Activated CD4-positive, alpha-beta T cell treated with anti-CD3 and anti-CD28 coated beads for 36 hours (primary cell): ENCODE measurements at places on chromosomes 1 and 21. TPM values are rescaled to one million over a fixed set of nuclear protein-coding genes. Genes with fewer than 3 reads are reported as not detected.
A peak's percentile ranks its signal among the peaks of the same experiment; 100 is the strongest.

Gene MRPS21
- total RNA-seq = 111 TPM

DNA sequence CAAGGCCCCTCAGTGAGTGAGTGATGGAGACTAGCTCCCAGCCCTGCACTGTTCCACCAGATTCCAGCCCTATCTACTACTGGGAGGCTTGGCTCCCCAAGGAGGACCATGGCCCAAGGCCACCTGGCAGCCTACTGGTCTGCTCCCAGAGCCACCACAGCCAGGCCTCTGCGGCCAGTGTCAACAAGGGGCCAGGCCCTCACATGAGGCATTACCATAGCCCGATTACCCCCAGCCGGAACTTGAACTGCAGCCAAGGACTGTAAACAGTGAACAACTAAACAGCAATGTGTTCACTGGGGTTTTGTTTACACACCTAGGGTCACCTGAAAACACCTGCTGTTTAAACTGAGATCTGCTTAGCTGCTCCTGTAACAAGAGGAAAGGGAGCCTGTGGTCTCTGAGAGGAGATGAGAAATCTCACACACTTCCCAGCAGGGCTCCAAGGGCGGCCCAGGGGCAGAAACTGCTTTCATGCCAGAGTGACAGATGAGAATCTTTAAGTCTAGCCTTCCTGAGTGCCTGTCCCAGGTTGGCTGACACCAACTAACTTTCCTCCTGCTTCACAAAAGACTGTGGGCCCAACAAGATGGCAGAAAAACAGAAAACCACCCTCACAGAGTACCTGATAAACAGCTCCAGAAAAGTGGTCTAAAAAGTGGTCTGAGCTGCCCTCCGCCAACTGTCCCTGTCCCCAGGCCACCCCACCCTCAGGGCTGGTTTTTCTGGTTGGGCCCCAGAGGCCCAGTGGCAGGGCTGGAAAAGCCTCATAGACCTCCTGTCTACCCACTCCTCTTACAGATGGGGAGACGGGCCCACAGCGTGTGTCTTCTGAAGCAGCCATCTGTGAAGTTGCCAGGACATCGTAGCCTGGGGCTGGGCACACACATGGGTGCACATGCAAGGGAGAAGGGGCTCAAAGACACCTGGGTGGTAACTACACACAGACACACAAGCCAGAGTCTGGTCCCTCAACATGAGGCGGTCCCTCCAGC, 28.8 kb downstream of the MEF2D start:
- no peak overlapping the region for H3K27ac ChIP-seq
- no peak for DNase-seq
- H3K36me3 ChIP-seq = peaks cover 49% of the 10 kb centered on the region
- H3K27me3 ChIP-seq = no peaks in the 10 kb centered on the region
- peaks cover 12% of the 10 kb centered on the region for H3K4me1 ChIP-seq

DNA sequence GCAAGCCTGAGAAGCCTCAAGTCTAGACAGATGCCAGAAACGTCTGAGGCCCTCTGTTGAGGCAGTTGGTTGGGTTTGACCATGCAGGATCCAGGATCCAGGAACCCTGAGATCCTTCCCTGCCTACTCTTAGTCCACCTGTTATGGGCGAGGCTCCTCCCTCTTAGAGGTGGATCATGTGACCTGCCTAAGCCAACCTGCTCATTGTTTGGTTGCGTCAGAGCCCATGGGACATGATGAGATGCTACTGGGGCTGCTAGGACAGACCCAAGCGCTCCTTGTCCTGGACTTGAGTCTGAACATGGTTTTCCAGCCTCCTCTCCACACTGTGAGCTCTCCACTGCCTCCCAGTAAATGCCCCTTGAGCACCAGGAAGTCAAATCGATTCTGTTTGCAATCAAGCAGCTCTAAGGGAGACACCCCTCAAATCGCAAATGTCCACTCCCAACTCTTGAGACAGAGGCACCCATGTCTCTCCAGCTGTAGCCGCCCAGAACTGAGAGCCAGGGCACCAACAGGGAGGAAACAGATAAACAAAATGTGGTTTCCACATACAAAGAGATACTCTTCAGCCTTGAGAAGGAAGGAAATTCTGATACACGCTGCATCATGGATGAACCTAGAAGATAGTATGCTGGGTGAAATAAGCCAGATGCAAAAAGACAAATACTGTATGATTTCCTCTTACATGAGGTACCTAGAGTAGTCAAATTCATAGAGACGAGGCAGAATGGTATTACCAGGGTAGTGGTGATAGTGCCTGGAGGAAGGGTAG, 31.7 kb upstream of the WNT4 start:
- no peak overlapping the region for H3K27ac ChIP-seq
- H3K27me3 ChIP-seq = peaks cover 3% of the 10 kb centered on the region
- H3K4me1 ChIP-seq = peaks cover 28% of the 10 kb centered on the region

Gene ZNF593OS
- total RNA-seq = not detected

DNA sequence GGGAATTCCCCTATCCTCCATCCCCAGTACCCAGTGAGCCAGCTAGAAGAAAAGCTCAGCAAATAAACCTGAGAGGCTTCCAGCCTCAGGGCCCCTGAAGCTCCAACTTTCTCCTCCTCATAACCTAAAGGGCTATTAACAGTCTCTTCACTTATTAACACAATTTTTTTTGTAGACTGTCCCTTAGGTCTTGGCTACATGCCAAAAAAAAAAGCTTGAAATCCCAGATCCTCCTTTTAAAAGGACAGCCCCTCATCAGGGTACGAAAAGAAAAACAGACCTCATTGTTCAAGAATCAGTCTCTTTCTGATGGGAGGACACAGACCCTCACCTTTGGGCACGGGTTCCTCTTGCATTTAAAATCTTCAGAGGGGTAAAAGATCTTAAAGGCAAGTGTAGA, 72.8 kb upstream of the CD1D start:
- no peaks in the 10 kb centered on the region for H3K36me3 ChIP-seq
- H3K4me3 ChIP-seq = no peak overlapping the region
- DNase-seq = no peak

DNA sequence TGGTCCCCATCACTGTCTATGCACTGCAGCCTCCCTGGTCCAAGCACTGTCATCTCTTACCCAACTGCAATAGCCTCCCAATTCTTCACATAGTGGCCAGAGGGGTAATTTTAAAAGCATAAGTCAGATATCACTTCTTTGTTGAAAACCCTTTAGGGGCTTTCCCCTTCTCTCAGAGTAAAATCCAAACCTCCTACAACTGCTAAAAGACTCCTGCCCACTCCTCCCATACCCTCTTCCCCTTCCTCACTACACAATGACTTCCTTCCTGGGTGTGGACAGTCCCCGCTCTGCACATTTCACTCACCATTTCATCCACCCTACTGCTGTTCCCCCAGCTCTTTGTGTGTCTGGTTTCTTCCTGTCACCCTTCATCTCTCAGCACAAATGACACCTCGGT, 8.3 kb downstream of the MCOLN2 start:
- H3K36me3 ChIP-seq = peaks cover 41% of the 10 kb centered on the region
- DNase-seq = peak; percentile 33
- H3K27me3 ChIP-seq = no peaks in the 10 kb centered on the region
- H3K4me1 ChIP-seq = peaks cover 37% of the 10 kb centered on the region

GRCh38 chr1:219927298-219927955, 930 bp downstream of the SLC30A10 start:
- H3K4me3 ChIP-seq = peak overlapping the region; percentile 20
- no peak overlapping the region for H3K27ac ChIP-seq
- H3K4me1 ChIP-seq = peaks cover 3% of the 10 kb centered on the region
- peaks cover 41% of the 10 kb centered on the region for H3K27me3 ChIP-seq

GRCh38 chr21:17576080-17576835, 36.4 kb downstream of the BTG3 start:
- no peaks in the 10 kb centered on the region for H3K36me3 ChIP-seq
- H3K4me3 ChIP-seq = no peak overlapping the region
- no peaks in the 10 kb centered on the region for H3K4me1 ChIP-seq
- no peak overlapping the region for H3K27ac ChIP-seq
- peaks cover 2% of the 10 kb centered on the region for H3K27me3 ChIP-seq

Gene HSD3B1
- not detected for total RNA-seq

Gene EPHA2
- total RNA-seq = 0.21 TPM

GRCh38 chr21:43766734-43767497, 9.2 kb downstream of the CSTB start:
- peaks cover 12% of the 10 kb centered on the region for H3K36me3 ChIP-seq
- H3K4me3 ChIP-seq = no peak overlapping the region
- no peak for DNase-seq
- peaks cover 4% of the 10 kb centered on the region for H3K4me1 ChIP-seq
- H3K27me3 ChIP-seq = no peaks in the 10 kb centered on the region

- no peak overlapping the region for H3K27ac ChIP-seq
- H3K4me3 ChIP-seq = no peak overlapping the region
- H3K4me1 ChIP-seq = peaks cover 3% of the 10 kb centered on the region
- no peaks in the 10 kb centered on the region for H3K27me3 ChIP-seq
- no peak for DNase-seq
Measured at GRCh38 chr1:80531182-80531581, 1269.6 kb upstream of the ADGRL2 start.

Gene RNPEP
- total RNA-seq = 49.2 TPM

Gene HTR1D
- total RNA-seq = not detected

GRCh38 chr1:234780531-234781162, 170.7 kb upstream of the IRF2BP2 start:
- no peaks in the 10 kb centered on the region for H3K36me3 ChIP-seq
- H3K4me3 ChIP-seq = no peak overlapping the region
- no peak overlapping the region for H3K27ac ChIP-seq
- no peaks in the 10 kb centered on the region for H3K27me3 ChIP-seq
- no peak for DNase-seq
- no peaks in the 10 kb centered on the region for H3K4me1 ChIP-seq

- no peak for DNase-seq
- no peaks in the 10 kb centered on the region for H3K27me3 ChIP-seq
- H3K4me3 ChIP-seq = no peak overlapping the region
Measured at GRCh38 chr21:19489930-19490329, 1086.3 kb upstream of the TMPRSS15 start.

Gene HEATR1
- 82.4 TPM for total RNA-seq

GRCh38 chr1:184890539-184890973, 83.8 kb downstream of the NIBAN1 start:
- no peaks in the 10 kb centered on the region for H3K27me3 ChIP-seq
- peaks cover 12% of the 10 kb centered on the region for H3K36me3 ChIP-seq

DNA sequence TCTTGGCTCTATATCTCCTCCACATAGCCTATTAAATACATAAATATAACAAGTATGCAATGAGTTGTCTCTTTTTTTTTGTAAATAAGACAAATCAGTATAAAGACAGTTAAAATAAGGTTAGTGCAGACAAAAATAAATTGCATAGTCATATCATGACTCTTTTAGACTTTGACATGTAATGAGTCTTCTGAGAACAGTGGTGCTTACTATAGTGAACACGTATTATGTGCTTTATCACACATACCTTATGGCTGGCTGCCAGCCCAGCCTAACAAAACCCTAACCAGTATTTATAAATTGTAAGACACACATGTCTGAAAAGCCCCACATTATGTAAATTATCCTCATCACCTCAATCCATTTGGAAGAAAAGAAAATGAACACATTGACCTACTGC, 29.1 kb upstream of the F13B start:
- no peak overlapping the region for H3K27ac ChIP-seq
- no peaks in the 10 kb centered on the region for H3K27me3 ChIP-seq
- DNase-seq = peak; percentile 7

DNA sequence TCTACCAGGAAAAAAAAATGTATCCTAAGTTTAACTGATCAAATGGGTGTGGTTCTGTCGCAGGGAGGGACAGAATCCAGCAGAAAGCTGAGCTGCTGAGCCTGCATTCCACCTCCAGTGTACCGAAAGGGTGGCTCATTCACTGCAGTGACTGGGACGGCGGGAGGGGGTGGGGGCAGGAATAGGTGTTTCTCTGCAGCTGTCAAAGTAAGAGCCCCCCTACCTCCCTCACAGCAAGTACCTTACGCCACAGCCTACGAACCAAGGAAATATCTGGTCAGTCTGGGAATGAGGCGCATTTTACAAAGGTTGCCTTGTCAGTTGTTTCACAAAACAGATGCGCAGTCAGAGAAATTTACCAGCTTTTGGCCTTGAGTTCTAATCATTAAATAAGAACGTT, 1.7 kb downstream of the S100B start:
- H3K4me3 ChIP-seq = no peak overlapping the region
- H3K27me3 ChIP-seq = no peaks in the 10 kb centered on the region
- H3K4me1 ChIP-seq = peaks cover 43% of the 10 kb centered on the region
- H3K27ac ChIP-seq = no peak overlapping the region
- H3K36me3 ChIP-seq = no peaks in the 10 kb centered on the region

Gene S100A7
- total RNA-seq = not detected

Gene SPATC1L
- 13.0 TPM for total RNA-seq

Gene OR2T29
- total RNA-seq = not detected

Gene STXBP3
- total RNA-seq = 39.3 TPM

Gene FCGR1A
- total RNA-seq = not detected
